ENCODE measurements at places on chromosomes 13 and 19. TPM values are rescaled to one million over a fixed set of nuclear protein-coding genes. Genes with fewer than 3 reads are reported as not detected.
A peak's percentile ranks its signal among the peaks of the same experiment; 100 is the strongest.

The PCSK4 gene
- total RNA-seq: 7.4 TPM

The PLVAP gene
- 25.9 TPM for total RNA-seq

The CBARP gene
- total RNA-seq: 0.41 TPM

The ATCAY gene
- not detected for total RNA-seq

The APC2 gene
- total RNA-seq: 0.12 TPM

The ODAD3 gene
- 4.3 TPM for total RNA-seq

The MCF2L gene
- 42.4 TPM for total RNA-seq

The SLC7A10 gene
- 0.62 TPM for total RNA-seq

The MZT1 gene
- 8.9 TPM for total RNA-seq

DNA sequence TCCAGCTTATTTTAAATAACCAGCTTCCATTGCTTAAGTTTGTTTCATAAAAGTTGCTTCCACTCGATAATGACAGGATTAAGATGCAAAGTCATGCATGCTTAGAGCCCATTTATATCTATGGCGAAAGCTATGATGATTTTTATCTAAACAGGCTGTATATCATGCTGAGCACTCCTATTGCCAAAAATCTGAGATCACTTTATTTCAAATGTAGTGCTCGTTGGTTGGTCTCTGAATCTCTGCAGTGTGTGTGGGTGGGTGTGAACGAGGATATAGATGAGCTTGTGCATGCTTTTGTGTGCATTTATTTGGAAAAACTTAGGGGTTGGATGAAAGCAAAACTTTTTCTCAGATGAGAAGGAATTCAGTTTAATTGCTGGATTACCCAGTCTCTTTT lies 27.0 kb upstream of the ARGLU1 start:
- no peaks in the 10 kb centered on the region for H3K4me1 ChIP-seq
- no peaks in the 10 kb centered on the region for H3K36me3 ChIP-seq
- no peak for DNase-seq
- no peak overlapping the region for H3K27ac ChIP-seq
- no peak overlapping the region for H3K4me3 ChIP-seq

DNA sequence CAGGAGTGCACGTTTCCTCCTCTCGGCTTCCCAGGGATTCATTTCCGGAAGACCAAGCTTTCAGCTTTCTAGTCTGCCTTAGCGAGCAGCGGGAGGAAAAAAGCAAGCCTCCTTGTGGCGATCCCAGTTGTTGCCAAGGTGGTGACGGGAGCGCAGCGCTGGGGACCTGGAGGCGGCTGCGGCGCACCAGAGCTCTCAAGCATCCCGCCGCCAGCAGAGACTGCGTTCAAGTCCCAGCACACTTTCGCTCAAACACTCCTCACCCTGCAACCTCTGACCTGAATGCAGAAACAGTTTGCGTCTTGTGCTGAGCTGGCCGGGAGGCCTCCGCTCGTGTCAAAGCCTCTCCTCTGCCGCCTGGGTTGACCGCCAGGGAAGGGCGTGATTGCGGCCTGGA lies 4.9 kb downstream of the GSX1 start:
- H3K4me1 ChIP-seq: peaks cover 6% of the 10 kb centered on the region
- H3K27ac ChIP-seq: no peak overlapping the region
- no peak for DNase-seq

DNA sequence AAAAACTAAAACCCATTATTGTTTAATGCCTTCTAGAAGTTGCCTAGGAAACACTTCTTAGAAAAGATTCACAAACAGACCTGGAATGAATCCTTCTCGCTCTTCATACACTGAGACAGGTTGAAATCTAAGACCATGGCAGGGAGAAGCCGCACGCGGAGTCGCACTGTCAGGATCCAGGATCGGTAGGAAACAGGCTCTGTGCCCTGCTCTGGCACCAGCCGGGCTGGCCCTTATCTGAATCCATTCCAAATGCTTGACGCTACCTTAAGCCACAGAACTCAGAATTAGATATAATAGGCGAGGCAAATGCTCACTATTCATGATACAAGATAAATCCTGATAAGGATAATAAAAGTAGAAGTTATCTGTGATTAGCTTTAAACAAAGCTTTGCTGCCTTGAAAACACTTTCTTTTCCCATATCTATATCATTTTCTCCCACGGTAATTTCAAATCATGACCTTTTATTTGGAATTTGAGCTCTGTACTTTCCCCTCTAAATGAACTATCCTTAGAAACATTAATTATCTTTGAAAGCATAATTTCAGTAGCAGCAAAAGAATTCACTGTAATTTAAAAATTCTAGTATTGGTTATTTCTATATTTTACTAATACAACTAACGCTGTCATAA lies 385.6 kb downstream of the IRS2 start:
- no peak overlapping the region for H3K27ac ChIP-seq
- DNase-seq: no peak
- no peaks in the 10 kb centered on the region for H3K27me3 ChIP-seq
- H3K4me1 ChIP-seq: no peaks in the 10 kb centered on the region
- H3K36me3 ChIP-seq: no peaks in the 10 kb centered on the region

GRCh38 chr19:1644070-1644469 lies 8.3 kb downstream of the TCF3 start:
- no peaks in the 10 kb centered on the region for H3K27me3 ChIP-seq
- peaks cover 71% of the 10 kb centered on the region for H3K36me3 ChIP-seq
- no peak overlapping the region for H3K27ac ChIP-seq
- H3K4me3 ChIP-seq: no peak overlapping the region

GRCh38 chr19:29402563-29402962 lies 123.2 kb upstream of the VSTM2B start:
- H3K4me1 ChIP-seq: peaks cover 4% of the 10 kb centered on the region
- H3K36me3 ChIP-seq: no peaks in the 10 kb centered on the region
- H3K4me3 ChIP-seq: no peak overlapping the region
- H3K27ac ChIP-seq: no peak overlapping the region
- no peaks in the 10 kb centered on the region for H3K27me3 ChIP-seq

DNA sequence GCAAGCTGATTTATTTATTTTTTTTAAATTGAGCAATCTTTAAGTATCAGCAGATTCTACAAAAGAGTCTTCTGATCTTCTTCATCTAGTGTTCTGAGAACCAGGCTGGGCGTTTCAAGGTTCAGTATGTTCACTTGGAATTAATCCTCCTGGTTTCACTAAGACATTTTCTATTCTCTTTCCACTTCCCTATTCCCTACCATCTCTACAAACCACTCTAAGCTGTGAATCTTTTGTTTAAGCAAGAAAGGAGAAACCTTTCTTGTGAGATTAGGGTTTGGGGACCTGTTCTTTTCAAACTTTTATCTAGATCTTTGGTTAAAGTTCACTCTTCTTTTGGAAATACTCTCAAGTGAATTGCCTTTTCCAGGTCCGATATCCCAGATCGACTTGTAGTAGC lies 59.3 kb downstream of the URI1 start:
- no peaks in the 10 kb centered on the region for H3K27me3 ChIP-seq
- no peak overlapping the region for H3K4me3 ChIP-seq
- H3K4me1 ChIP-seq: no peaks in the 10 kb centered on the region
- no peak for DNase-seq

DNA sequence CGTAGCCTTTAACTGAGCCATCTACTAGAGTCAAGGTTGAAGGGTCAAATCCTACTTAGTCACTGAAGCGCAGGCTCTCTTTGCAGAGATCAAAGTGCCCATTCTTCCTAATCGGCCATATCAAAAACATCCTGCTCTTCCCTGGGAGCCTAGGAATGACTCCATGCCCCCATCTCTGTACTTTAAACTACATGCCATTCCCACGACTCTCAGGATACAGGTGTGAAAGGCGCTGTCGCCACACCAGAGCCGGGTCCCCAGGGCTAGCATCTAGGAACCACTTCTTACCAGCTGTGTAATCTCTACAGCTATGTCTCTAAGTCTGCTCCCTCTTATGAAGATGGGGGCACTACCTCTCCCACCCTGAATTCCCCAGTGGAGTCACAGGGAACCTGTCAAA lies 22.3 kb downstream of the IRS2 start:
- no peak overlapping the region for H3K27ac ChIP-seq
- no peak for DNase-seq
- peaks cover 18% of the 10 kb centered on the region for H3K4me1 ChIP-seq

DNA sequence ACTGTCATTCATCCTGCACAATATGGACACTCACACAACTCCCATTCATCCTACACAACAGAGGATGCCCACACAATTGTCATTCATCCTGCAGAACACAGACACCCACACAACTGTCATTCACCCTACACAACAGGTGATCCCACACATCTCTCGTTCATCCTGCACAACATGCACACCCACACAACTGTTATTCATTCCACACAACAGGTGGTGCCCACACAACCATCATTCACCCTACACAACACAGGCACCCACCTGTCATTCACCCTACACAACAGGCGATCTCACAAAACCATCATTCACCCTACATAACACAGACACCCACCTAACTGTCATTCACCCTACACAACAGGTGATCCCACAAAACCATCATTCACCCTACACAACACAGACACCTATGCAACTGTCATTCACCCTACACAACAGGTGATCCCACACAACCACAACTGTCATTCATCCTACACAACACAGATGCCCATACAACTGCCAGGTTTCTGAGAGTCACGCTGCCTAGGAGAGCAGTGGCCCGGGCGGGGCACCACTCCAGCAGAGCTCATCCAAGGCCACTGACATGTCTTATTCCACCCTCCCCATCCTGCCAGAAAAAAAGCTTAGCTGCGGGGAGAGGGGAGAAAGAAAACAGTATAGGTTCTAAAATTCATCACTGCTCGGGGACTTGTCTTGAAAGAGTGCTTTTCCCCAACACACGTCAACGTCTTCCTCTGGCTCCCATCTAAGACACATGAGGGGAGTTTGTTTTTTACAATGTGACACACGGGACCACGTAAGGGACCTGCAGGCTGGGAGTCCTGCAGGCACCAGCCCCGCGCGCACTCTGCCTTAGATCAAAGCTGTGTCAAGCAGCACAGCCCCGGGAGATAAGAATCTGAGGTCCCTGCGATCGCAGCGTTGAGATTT lies 44.0 kb downstream of the KLF2 start:
- peak; percentile 27 for DNase-seq
- H3K4me3 ChIP-seq: no peak overlapping the region
- H3K27ac ChIP-seq: no peak overlapping the region
- H3K27me3 ChIP-seq: no peaks in the 10 kb centered on the region

- no peaks in the 10 kb centered on the region for H3K27me3 ChIP-seq
- no peaks in the 10 kb centered on the region for H3K4me1 ChIP-seq
- no peaks in the 10 kb centered on the region for H3K36me3 ChIP-seq
- H3K4me3 ChIP-seq: no peak within 1 kb of the TSS
- DNase-seq: no peak
- H3K27ac ChIP-seq: no peak within 1 kb of the TSS
These were observed at the start of gene CBY2 for GRCh38 chr13:45702088-45702487. Gene CBY2, plus strand, starts transcription at chr13:45702320. Its CDS starts 71 bp downstream, at chr13:45702391.

- DNase-seq: no peak
- H3K4me1 ChIP-seq: peaks cover 43% of the 10 kb centered on the region
- no peak overlapping the region for H3K27ac ChIP-seq
- H3K36me3 ChIP-seq: peaks cover 52% of the 10 kb centered on the region
- no peaks in the 10 kb centered on the region for H3K27me3 ChIP-seq
These were observed 19.0 kb downstream of the LYL1 start for GRCh38 chr19:13083627-13084026.

DNA sequence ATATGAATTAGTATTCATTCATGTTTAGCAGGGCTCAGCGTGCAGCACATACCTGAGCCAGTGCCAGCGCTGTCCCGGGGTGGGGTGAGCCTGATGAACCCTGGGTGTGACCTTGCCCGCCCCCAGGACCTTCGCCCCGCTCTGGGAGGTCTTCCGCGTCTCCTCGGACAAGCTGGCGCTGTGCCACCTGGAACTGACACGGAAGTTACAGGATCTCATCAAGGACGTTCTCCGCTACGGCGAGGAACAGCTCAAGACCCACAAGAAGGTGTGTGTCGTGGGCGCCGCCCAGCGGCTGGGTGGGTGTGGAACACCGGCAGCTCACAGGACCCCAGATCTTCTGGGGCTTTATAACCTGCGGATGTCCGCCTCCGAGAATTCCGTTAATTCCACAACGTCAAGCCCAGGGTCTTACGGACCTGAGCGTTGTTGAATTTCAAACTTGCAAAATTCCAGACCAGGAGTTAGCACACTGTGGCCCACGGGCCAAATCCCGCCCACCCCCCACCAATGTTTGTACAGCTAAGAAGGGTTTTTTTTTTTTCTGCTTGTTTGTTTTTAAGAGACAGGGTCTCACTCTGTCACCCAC lies 15.4 kb downstream of the FCHO1 start:
- H3K4me1 ChIP-seq: peaks cover 14% of the 10 kb centered on the region
- H3K27ac ChIP-seq: no peak overlapping the region
- no peaks in the 10 kb centered on the region for H3K27me3 ChIP-seq
- no peaks in the 10 kb centered on the region for H3K36me3 ChIP-seq
- DNase-seq: peak; percentile 90

DNA sequence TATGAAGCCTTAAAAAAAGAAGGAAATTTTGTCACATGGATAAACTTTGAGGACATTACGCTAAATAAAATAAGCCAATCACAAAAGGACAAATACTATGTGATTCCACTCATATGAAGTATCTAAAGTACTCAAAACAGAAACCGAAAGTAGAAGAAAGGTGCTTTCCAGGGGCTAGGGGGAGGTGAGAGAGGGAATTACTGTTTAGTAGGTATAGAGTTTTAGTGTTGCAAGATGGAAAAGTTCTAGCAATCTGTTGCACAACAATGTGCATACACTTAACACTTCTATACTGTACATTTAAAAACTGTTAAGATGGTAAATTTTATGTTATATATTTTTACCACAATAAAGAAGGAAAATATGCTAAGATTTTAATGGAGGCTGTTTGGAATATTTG lies 83.0 kb downstream of the POLR1D start:
- no peak overlapping the region for H3K27ac ChIP-seq
- no peak overlapping the region for H3K4me3 ChIP-seq

DNA sequence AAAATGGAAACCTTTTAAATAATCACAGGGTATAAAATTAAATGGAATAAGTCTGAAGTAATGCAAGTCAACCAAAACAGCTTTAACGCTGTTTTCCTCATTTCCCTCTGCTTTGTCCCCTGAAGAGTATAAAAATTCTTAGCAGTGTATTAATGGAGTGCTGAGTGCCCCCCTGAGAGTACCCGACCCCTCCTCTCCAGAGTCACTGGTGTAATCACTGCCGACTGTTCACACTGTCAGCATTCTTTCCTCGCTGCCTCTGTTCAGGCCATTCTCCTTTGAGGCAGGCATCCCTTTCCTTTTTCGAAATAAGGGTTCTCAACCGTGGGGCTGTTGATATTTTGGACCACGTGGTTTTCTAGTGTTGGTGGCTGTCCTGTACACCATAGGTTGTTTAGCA lies 146.9 kb upstream of the SLC10A2 start:
- H3K36me3 ChIP-seq: no peaks in the 10 kb centered on the region
- no peak overlapping the region for H3K4me3 ChIP-seq
- no peak overlapping the region for H3K27ac ChIP-seq

- no peak overlapping the region for H3K4me3 ChIP-seq
- H3K27me3 ChIP-seq: peaks cover 48% of the 10 kb centered on the region
- peaks cover 5% of the 10 kb centered on the region for H3K4me1 ChIP-seq
- no peak overlapping the region for H3K27ac ChIP-seq
These were observed 170.8 kb upstream of the SOX1 start for GRCh38 chr13:111895896-111896821.

- H3K27me3 ChIP-seq: no peaks in the 10 kb centered on the region
- H3K4me1 ChIP-seq: peaks cover 23% of the 10 kb centered on the region
- peaks cover 18% of the 10 kb centered on the region for H3K36me3 ChIP-seq
- H3K27ac ChIP-seq: peak overlapping the region; percentile 84
These were observed 3.7 kb downstream of the FUZ start for GRCh38 chr19:49809160-49809940.

- H3K4me3 ChIP-seq: no peak overlapping the region
- H3K27ac ChIP-seq: no peak overlapping the region
- H3K4me1 ChIP-seq: no peaks in the 10 kb centered on the region
- DNase-seq: no peak
- H3K27me3 ChIP-seq: no peaks in the 10 kb centered on the region
- no peaks in the 10 kb centered on the region for H3K36me3 ChIP-seq
These were observed 2847.6 kb upstream of the PCDH20 start for GRCh38 chr13:64263285-64263684.

Measured in lower lobe of right lung (tissue), 2 donors.